Stimulated activated CD8-positive, alpha-beta memory T cell treated with anti-CD3 and anti-CD28 coated beads, Interleukin-2, amount 100 ng/mL, for 1 hour (primary cell): ENCODE measurements at places on chromosomes 4 and X.
A peak's percentile ranks its signal among the peaks of the same experiment; 100 is the strongest.

GRCh38 chrX:45765767-45766166 lies 565.1 kb upstream of the DIPK2B start:
- no peak for DNase-seq

DNA sequence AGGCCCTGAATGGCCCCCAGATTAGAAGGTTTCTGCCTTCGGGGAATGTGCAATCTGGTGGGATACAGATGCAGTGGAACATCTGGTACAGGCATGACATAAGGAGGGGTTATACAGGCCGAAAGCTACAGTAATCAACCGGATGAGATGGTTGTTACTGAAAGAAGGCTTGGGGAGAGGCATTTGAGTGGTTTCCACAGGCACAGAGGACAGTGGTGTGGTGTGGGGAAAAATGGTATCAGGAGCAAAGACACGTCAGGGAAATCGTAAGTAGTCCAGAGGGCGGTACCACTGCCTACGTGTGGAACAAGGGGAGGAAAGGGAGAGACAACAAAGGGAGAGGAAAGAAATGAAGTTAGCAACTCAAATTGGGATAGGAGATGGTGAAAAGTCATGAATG lies 3.0 kb downstream of the PDLIM3 start:
- no peak for DNase-seq

DNA sequence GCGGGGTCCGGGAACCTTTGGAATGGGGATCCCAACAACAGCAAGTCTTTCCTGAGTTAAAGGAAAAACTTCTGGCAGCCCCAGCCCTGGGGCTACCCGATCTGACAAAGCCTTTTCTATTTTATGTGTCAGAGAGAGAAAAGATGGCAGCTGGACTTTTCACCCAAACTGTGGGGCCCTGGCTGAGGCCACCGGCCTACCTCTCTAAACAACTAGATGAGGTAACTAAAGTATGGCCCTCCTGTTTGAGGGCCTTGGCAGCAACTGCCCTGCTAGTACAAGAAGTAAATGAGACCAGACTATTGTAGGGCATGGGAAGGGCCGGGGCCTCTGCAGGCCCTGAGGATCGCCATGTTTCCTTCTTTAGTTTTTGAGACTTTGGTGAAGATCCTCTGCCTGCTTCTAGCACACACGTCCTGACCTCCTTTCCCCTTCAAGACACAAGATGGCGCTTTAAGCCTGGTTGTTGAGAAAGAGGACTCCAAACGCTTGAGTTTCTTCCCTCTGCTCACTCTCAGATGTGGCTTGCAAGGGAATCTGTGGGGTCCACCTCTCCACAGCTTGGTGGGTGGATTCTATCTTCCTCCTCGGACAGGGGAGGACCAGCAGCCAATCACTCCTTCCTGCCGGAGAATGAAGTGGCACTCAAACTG lies 18.5 kb upstream of the DRD5 start:
- no peak for DNase-seq

- no peak for DNase-seq
These were observed 50.0 kb downstream of the NOP14 start for GRCh38 chr4:2913168-2913567.

DNA sequence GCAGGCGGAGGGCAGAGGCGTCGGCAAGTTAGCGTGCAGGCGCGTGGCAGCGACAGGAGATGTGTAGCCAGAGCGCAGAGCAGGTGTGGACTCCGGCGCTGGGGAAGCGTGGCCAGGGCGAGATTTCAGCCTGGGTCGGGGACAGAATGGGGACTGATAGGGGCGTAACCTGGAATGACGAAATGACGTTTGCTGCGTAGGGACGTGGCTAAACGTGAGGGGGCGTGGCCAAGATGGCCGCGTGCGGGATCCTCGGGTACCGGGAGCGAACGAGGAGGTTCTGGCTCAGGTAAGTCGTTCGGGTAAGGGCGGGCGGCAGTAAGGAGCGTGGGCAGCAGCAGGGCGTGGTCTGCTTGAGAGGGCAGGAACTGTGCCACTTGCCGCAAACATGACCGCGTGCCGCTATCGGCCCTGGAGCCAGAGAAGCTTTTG lies 10.9 kb upstream of the CLTRN start:
- peak; percentile 73 for DNase-seq

- no peak for DNase-seq
These were observed 69.3 kb downstream of the SH3RF1 start for GRCh38 chr4:169201222-169202144.

- DNase-seq: no peak
These were observed 7.2 kb downstream of the PDHA1 start for GRCh38 chrX:19350941-19351384.

DNA sequence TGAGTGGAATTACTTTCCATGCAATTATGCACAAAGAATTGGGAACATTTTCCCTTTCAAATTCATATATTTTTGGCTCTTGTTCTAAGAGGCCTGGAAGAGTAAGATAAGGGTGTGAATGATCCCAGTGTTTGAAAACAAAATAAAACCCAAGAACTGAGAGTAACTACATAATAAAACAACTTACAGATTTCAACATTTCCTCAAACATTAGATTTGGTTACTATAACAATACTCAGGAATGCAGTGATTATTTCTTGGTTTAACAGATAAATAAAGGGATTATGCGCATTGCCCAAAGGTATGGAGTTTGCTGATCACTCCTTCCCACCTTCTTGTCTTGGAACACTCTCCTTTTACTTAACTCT lies 292.5 kb downstream of the CAMK2D start:
- DNase-seq: no peak

GRCh38 chr4:80035336-80035735 lies 37.7 kb downstream of the ANTXR2 start:
- DNase-seq: no peak

DNA sequence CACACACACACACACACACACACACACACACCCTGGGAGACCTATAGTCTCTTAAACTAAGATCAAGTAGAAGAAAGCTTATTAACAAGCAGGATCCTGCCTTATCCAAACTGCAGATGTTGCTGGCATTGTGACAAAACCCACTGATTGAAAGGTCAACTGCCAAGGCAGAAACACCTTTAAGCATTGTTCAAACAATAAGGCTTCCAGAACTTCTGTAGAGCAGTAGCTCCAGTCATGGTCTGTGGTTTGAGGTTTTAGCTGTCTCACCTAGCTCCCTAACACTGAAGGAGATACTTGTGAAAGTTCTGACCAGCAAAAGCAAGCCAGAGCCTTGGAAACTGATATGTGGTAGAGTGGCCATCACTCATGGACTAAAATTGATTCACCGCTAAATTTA lies 59.8 kb downstream of the PTCHD1 start:
- no peak for DNase-seq

DNA sequence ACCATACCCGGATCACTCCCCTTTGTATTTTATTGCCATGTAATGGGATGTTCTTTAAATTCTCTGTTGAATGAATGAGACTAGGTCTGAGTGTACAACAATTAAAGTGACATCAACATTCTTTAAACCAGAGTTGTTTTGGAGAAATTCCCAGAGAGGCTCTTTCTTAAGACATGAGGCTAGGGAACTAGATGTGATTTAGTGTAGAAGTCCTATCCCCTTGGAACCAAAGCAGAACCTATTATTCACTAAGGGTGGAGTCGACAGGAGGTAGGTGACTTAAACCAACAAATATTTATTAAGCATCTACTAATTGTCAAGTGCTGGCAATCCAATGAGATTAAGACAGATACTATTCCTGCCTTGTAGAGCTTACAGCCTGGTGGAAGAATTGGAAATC lies 1.7 kb downstream of the EIF1AX start:
- no peak for DNase-seq

DNA sequence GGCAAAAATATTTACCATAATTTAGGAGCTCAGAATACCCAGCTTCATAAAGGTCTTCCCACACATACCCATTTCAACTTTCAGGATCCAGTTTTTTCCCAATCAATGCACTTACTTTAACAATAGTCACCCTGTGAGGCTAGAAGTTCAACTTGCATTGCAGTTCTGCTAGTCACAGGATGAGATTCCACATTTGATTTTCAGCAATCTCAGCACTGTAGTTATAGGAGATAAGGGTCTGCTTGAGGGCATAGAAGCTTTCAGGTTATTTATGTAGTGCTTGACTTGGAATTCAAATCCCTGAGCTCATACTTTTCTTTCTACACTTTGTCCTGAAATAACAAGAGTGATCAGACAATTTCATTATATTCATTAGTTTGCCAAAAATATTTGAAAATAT lies 78.3 kb upstream of the IL2 start:
- DNase-seq: no peak

- no peak for DNase-seq
These were observed 61.3 kb downstream of the SPATA18 start for GRCh38 chr4:52112411-52112810.

- no peak for DNase-seq
These were observed 220.1 kb downstream of the PDGFC start for GRCh38 chr4:156751486-156751885.

DNA sequence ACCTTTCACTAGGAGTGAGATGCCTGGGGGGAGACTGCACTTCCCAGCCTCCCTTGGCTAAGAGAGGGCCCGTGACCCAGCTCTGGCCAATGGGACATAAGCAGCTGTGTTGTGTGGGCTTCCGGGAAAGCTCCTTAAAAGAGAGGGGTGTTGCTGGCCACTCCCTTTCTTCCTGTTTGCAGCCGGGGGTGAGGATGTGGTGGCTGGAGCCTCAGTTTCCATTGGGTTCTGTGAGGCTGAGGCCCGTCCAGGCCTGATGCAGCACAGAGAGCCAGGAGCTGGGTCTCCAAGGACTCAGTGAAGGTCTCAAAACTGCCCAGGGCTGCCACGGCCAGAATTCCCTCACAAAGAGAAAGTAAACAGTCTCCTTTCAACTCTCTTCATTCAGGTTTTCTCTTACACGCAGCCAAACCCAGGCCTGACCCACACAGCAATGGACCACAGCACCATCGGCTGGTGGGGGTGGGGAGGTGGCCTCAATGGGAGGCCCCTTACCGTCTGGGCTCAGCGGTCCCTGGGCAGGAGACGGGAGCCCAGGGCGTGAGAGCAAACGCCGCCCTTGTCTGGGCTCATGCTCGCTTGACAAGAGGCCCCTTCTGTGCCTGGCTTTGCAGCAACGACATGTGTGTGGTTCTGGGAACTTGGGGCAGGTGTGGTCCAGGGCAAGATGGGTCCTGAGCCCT lies 6.6 kb downstream of the NKX1-1 start:
- DNase-seq: no peak

GRCh38 chr4:78056265-78057129 lies 626 bp upstream of the FRAS1 start:
- DNase-seq: no peak

- DNase-seq: no peak
These were observed 35.1 kb downstream of the ENPEP start for GRCh38 chr4:110510955-110511544.

- no peak for DNase-seq
These were observed 37.4 kb upstream of the NLGN4X start for GRCh38 chrX:6266041-6266440.

DNA sequence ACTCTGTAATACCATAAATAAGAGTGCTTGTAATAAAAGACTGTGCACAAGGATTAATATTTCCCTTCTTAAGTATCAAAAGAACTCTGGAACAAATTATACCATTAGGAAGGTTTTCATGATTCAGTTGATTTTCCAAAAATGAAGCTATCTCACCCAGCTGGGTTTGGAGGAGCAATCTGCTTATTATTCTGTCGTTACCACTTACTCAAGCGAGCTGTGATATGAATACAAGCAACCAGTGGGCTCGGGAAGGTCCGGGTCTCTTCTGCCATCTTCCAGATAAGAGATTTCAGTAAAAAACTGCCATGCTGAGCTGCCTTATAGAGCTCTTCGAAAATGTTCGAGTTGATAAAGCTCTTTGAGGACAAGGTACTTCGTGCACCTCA lies 15.3 kb downstream of the SMIM20 start:
- DNase-seq: no peak

GRCh38 chr4:113645288-113645687 lies 116.2 kb downstream of the CAMK2D start:
- no peak for DNase-seq

DNA sequence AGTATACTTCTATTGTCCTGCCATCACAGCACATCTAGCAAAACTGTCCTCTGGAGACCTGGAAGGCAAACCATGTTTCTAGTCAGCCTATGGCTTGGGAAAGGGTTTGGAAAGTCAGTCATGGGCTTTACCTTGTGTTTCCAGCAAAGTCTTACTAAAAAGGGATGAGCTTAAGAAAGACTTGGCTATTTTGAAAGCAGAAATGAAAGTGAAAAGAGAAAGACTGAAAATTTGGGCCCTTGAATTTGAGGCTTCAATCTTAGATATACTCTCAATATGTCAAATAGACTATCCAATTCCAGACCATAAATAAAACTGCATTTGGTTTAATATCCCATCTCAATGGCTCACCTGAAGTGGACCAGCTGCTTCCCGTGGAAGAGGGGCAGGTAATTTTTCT lies 127.9 kb downstream of the ZNF330 start:
- no peak for DNase-seq

DNA sequence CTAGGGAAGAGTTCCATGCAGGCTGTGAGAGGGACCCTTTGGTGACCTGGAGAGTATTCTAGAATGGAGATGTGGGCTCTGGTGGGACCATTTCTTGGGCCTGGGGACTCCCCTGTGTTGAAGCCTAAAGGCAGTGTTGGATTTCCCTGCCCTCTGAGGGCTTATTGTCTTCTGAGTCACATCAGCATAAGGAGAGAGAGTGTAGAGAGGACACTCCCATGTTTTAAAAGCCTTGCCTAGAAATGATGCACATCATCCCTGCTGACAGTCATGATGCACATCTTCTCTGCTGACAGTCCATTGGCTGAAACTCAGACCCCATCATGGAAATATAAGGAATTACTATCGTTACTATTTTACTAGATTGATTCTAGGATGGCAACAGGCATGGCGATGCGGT lies 51.9 kb downstream of the FAM114A1 start:
- no peak for DNase-seq

DNA sequence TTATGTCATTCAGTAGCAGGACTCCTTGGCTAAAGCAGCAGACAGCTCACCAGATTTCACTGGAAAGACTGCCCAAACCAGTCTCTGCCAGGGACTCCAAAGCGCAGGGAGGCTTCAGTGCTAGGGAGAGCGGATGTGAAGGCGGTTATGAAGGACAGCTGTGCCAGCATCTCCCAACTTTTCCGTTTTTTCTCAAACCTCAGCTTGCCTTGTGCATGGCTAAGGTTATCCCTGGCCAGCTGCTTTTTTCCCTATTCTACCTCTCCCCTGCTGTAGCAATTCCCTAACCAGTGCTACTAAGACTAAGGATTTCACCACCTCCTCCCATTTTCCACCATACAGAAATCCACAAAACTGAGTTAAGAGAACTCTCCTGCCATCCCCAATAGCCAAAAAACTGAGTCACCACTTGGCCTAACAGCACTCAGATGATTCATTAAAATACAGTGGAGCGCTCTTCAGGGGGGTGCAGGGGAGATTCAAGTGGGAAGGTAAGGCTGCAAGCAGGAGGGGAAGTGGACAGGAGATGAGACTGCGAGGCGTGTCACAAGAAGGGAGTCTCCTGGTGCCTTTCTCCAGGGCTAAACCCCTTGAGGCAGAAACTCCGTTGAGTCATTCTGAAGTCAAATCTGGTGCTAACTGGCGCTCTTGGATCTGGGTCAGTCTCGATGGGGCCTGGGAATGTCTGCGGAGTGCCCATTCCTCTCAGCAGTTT lies 90.7 kb downstream of the PALLD start:
- DNase-seq: no peak

- no peak for DNase-seq
These were observed 89.0 kb upstream of the LIMCH1 start for GRCh38 chr4:41448934-41449333.
